ENCODE measurements at places on chromosomes 13 and 19.

GRCh38 chr13:26616126-26616525, 58.6 kb downstream of the WASF3 start:
- DNase-seq = no peak

DNA sequence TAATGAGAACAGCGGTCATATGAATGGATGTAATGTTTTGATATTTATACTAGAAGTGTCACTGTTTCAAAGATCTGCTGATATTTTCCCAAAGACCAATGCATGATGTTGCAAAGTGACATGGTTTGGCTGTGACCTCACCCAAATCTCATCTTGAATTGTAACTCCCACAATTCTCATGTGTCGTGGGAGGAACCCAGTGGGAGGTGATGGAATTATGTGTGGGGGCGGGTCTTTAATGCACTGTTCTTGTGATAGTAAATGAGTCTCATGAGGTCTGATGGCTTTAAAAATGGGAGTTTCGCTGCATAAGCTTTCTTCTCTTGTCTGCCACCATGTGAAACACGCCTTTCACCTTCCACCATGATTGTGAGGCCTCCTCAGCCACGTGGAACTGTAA, 98.3 kb downstream of the AKAP11 start:
- DNase-seq = no peak

GRCh38 chr13:55673910-55674309, 1466.8 kb upstream of the PRR20A start:
- DNase-seq = no peak

GRCh38 chr13:54536112-54536511, 1507.5 kb downstream of the OLFM4 start:
- no peak for DNase-seq

DNA sequence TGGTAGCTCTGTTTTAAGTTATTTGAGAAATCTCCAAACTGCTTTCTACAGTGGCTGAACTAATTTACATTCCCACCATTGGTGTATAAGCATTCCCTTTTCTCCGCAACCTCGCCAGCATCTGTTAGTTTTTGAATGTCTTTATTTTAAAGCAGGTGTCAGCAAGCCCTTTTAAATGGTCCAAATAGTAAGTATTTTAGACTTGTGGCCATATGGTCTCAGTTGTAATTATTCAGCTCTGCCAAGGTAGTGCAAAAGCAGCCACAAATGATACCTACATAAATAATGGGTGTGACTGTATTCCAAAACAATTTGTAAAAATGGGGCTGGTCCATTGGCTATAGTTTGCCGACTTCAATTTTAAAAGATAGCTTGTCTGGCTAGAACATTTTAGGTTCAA, 58.7 kb upstream of the TMTC4 start:
- DNase-seq = no peak

- no peak for DNase-seq
These were observed 129.7 kb downstream of the SLC7A1 start for GRCh38 chr13:29465741-29466293.

Data from SHP77 treated with DMSO at 0.1 percent for 48 hours (cell line).